Omental fat pad (tissue), 4 donors: ENCODE measurements at places on chromosomes 1 and 21. TPM values are rescaled to one million over a fixed set of nuclear protein-coding genes. Genes with fewer than 3 reads are reported as not detected.

DNA sequence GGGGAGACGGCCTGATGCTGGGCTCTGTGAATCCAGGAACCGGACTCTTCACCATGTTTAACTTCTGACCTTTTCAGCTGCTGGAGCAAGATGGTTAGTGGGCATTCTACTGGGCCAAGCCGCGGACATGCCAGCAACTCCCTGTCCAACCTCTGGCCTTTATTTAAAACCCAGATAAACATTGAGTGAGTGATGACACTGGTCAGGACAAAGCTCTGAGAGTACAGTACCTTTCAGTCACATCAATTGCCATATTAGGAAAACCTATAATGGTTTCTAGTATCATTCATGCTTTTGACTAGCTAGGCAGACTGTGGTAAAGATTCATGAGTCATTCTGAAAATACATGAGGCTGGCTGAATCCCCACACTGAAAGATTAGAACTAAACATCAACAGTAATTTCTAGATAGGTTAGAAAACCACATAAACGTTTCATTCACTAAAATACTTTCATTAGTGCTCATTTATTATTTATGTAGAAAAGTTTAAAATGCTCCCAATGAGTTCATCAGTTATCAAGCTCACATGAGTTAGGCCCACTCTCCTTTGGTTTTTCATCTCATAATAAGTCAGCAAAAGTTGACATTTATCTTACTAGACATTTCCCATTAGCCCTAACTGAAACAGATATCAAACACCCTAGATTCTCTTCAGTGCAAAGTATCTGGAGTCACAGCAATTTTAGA, 7.1 kb upstream of the ACTA1 start:
- no peak for DNase-seq

DNA sequence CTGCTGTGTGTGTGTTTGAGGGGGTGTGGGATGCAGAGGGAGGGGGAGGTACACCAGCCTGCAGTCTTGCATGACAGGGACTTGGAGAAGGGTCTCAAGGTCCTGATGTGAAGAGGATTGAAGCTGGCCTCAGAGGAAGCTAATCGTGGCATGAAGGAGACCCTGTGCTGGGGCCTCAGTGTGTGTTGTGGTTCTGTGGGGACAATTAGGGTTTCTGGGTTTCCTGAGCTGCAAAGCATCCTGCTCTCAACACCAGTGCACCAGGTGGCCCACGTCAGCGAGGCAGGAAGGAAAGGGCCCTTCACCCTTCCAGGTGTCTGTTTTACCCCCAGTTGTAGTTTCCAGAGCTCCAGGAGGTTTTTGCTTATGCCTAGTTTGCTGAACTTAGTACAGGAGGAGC, 52.8 kb downstream of the TENT5C start:
- no peak for DNase-seq

Gene CD244
- 0.95 TPM for total RNA-seq

Gene SH2D2A
- total RNA-seq = 2.2 TPM

- no peak for DNase-seq
Measured at GRCh38 chr1:178942285-178943198, 71.7 kb upstream of the ANGPTL1 start.
